ENCODE measurements at places on chromosomes 5 and 9. TPM values are rescaled to one million over a fixed set of nuclear protein-coding genes. Genes with fewer than 3 reads are reported as not detected.

GRCh38 chr5:168756453-168757391, 177.6 kb upstream of the PANK3 start:
- no peaks in the 10 kb centered on the region for H3K36me3 ChIP-seq
- no peak for DNase-seq
- no peak overlapping the region for H3K4me3 ChIP-seq

GRCh38 chr5:20470997-20471396, 483.0 kb upstream of the CDH18 start:
- no peak overlapping the region for H3K27ac ChIP-seq
- no peak for DNase-seq
- H3K4me3 ChIP-seq = no peak overlapping the region
- H3K4me1 ChIP-seq = no peaks in the 10 kb centered on the region

GRCh38 chr9:115276621-115277020, 158.7 kb upstream of the TNC start:
- no peak overlapping the region for H3K4me3 ChIP-seq
- no peaks in the 10 kb centered on the region for H3K36me3 ChIP-seq
- no peaks in the 10 kb centered on the region for H3K4me1 ChIP-seq
- H3K27ac ChIP-seq = no peak overlapping the region
- no peak for DNase-seq
- H3K27me3 ChIP-seq = no peaks in the 10 kb centered on the region

GRCh38 chr9:127550751-127551150, 61.3 kb upstream of the STXBP1 start:
- H3K4me1 ChIP-seq = peaks cover 27% of the 10 kb centered on the region
- no peaks in the 10 kb centered on the region for H3K27me3 ChIP-seq
- no peak overlapping the region for H3K4me3 ChIP-seq
- no peak for DNase-seq
- H3K27ac ChIP-seq = no peak overlapping the region
- peaks cover 34% of the 10 kb centered on the region for H3K36me3 ChIP-seq

Gene ZBTB6
- polyA plus RNA-seq = 3.9 TPM

DNA sequence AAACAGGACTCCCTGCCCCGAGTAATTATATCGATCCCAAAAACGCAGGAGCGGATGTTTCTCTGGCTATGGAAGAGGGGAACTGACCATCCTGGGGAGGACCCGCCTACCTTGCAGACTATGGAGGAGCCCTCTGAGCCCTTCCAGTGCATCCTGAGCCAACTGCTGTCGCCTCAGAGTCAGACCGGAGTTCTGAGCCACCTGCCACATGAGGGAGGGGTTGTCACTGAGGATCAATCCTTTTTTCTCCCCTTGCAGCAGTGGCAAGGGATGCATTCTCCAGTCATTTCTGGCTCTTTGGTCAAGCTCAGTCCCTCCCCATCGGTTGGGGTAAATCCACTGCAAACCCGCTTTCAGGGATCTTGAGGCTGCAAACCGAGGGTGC, 709 bp downstream of the FANCG start:
- H3K4me1 ChIP-seq = peaks cover 3% of the 10 kb centered on the region
- peak overlapping the region; percentile 65 for H3K4me3 ChIP-seq
- H3K36me3 ChIP-seq = peaks cover 31% of the 10 kb centered on the region
- H3K27ac ChIP-seq = peak overlapping the region; percentile 89

Gene ERCC8
- polyA plus RNA-seq = 17.1 TPM

Gene WDR31
- 0.66 TPM for polyA plus RNA-seq

DNA sequence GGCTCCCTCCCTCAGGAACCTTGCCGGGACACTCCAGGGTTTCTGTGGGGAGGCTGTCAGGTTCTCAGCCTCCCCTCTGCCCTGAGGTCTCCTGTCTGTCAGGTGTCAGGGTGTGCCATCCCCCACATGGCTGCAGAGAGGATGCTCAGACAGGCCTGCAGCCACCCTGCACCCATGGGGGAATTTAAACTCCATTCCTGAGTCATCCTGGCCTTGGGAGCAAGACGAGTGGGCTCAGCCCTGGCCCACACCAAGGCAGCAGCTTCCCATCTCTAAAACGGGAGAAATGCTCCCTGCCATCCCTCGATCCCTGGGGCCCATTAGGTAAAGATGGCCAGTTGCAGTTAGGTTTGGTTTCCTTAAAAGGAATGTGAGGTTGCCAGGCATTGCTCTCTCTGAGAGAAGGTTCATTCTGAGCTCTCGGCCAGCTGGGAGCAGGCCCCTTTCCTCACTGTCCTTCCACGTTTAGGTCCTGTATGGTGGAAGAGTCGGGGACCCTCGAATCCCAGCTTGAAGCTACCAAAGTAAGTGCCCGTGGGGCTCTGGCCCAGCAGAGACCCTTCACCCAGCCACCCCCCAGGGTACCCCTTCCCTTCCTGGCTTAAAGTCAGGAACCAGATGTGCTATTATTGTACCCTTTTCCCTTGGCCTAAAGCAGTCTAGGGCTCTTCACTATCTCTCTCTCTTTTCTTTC, 26.6 kb downstream of the DYNC2I2 start:
- H3K27ac ChIP-seq = no peak overlapping the region
- H3K36me3 ChIP-seq = peaks cover 34% of the 10 kb centered on the region
- H3K4me3 ChIP-seq = no peak overlapping the region
- peaks cover 4% of the 10 kb centered on the region for H3K4me1 ChIP-seq
- no peak for DNase-seq
- H3K27me3 ChIP-seq = no peaks in the 10 kb centered on the region

DNA sequence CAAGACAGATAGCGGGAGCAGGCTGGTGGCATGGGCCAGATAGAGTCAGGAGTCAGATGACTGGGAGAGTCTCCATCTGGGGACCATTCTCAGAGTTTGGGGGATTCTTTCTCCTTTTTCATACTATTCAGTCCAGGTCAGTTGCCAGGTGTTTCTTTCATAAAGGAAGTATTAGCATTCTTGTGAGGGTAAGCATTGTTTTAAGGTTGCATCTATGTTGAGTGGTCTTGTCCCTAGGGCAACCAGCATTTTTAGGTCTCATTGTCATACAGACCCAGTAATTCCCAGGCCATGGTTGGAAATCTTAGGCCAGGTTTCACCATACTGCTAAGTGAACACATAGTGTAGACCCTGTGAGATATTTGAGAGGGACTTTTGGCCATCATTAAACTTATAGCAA, 122.3 kb upstream of the POC5 start:
- H3K4me3 ChIP-seq = no peak overlapping the region
- no peaks in the 10 kb centered on the region for H3K36me3 ChIP-seq
- no peaks in the 10 kb centered on the region for H3K27me3 ChIP-seq
- DNase-seq = no peak

Gene EPB41L4B
- 0.21 TPM for polyA plus RNA-seq

- peak; percentile 51 for DNase-seq
- H3K27me3 ChIP-seq = peaks cover 7% of the 10 kb centered on the region
- H3K36me3 ChIP-seq = no peaks in the 10 kb centered on the region
- no peak overlapping the region for H3K4me3 ChIP-seq
- H3K27ac ChIP-seq = no peak overlapping the region
Measured at GRCh38 chr5:172059661-172060100, 53.2 kb upstream of the FBXW11 start.

GRCh38 chr9:121242219-121242958, 25.6 kb upstream of the GSN start:
- H3K27me3 ChIP-seq = no peaks in the 10 kb centered on the region
- H3K4me3 ChIP-seq = no peak overlapping the region
- H3K4me1 ChIP-seq = peaks cover 9% of the 10 kb centered on the region
- H3K36me3 ChIP-seq = no peaks in the 10 kb centered on the region

DNA sequence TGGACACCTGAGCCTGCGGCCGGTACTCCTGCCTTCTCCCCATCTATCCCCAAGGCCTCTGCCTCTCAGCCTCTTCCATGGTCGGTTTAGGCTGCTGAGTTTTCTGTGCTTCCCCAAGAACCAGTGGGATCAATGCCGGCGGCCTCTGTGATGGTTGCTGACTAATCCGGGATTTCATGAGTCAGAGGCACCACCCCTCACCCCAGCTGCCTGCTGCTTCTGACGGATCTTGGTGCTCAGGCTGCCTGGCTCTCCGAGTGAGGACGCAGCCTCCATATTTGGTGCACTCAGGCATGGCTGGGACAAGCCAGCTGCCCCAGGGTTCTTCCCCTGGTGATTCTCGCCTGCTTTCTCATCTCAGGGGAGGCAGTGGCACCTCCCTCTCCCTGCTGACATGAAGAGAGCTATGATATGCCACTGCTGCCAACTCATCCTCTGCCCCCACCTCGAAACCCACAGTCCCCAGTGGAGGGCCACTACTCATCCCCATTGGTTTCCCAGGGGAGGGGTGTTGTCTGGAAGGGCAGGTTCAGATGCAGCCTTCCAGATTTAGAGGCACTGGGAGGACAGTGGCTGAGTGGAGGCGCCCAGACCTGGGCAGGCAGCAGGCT, 3.3 kb upstream of the MAN1B1 start:
- H3K36me3 ChIP-seq = peaks cover 13% of the 10 kb centered on the region
- H3K4me1 ChIP-seq = peaks cover 82% of the 10 kb centered on the region
- no peak overlapping the region for H3K4me3 ChIP-seq
- DNase-seq = peak; percentile 80

Gene OGN
- not detected for polyA plus RNA-seq

GRCh38 chr5:119355244-119355638, 578 bp upstream of the TNFAIP8 start:
- H3K36me3 ChIP-seq = no peaks in the 10 kb centered on the region
- no peak for DNase-seq
- H3K27ac ChIP-seq = no peak overlapping the region
- H3K27me3 ChIP-seq = no peaks in the 10 kb centered on the region
- peaks cover 35% of the 10 kb centered on the region for H3K4me1 ChIP-seq

GRCh38 chr9:137397675-137398423, 25.1 kb downstream of the EXD3 start:
- no peak overlapping the region for H3K27ac ChIP-seq
- no peaks in the 10 kb centered on the region for H3K27me3 ChIP-seq
- H3K4me1 ChIP-seq = no peaks in the 10 kb centered on the region
- no peak overlapping the region for H3K4me3 ChIP-seq
- no peaks in the 10 kb centered on the region for H3K36me3 ChIP-seq

DNA sequence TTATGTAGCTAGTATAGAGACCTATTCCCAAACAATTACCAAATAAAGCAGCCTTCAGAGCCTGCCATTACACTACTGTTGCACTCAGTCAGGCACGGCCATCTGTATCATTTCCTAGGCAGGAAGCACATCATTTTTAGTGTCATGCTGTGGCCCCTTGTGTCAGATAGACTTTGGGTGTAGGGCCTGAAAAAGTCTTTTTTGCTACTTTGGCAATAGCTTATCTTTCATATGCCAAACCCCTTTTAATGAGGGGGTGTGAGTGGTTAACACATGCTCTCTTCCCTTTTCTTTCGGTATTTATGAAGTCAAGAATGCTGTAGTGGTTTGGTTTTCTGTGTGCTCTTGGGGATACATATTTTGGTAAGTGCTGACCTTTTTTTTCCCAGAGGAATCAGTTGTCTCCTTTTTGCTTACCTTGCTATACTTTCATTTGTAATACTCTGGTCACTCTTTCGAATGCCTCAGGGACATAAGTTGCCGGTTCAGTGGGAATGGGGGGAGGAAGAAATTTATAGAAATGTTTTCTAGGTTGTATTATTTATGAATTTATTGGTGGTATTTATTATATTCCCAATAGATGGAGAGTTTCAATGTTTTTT, 209.8 kb downstream of the CSNK1G3 start:
- no peaks in the 10 kb centered on the region for H3K4me1 ChIP-seq
- H3K36me3 ChIP-seq = no peaks in the 10 kb centered on the region
- no peaks in the 10 kb centered on the region for H3K27me3 ChIP-seq
- no peak overlapping the region for H3K27ac ChIP-seq
- no peak for DNase-seq

Gene SH3GL2
- not detected for polyA plus RNA-seq

Data from K562 (cell line).